ENCODE measurements at places on chromosomes 4 and X. TPM values are rescaled to one million over a fixed set of nuclear protein-coding genes. Genes with fewer than 3 reads are reported as not detected.
A peak's percentile ranks its signal among the peaks of the same experiment; 100 is the strongest.

- DNase-seq, result no peak
Measured at GRCh38 chr4:106034751-106035150, 139.5 kb downstream of the NPNT start.

DNA sequence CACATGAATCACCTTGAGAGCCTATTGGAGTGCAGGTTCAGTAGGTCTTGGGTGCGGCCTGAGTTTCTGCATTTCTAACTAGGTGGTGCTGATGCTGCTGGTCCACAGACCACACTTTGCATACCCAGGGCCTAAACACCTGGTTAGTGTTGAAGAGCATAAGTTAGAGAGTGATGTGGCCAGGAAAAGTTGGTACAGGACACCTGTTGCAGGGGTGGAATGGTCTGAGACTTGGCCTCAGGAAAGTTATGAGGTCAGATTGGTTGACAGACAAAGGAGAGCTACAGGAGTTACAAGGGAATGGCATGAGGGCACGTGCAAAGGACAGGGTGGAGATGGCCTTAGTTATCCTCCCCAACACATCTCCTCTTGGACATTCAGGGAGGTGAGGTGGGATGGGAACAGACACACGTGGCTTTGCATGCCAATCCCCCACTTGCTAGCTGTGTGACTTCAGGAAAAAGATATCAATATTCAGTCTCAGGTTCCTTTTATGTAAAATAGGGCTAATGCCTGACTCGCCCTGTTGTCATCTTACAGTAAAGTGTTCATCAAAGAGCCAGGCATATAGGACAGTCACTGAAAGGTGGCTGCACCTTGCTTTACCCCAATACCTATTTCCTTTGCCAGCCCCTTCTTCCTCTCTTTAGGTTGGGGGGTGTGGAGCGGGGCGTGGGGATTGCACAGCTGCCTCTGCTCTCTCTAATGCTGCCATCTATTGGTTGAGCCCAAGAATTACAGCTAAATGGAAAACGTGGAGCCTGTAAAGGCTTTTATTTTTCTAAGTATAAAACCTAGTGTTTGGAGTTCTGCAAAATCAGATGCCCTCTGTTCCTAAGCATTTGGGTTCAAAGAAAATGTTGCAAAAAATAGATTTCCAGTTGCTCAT, 47.5 kb downstream of the ATG4A start:
- DNase-seq, result peak; percentile 10

DNA sequence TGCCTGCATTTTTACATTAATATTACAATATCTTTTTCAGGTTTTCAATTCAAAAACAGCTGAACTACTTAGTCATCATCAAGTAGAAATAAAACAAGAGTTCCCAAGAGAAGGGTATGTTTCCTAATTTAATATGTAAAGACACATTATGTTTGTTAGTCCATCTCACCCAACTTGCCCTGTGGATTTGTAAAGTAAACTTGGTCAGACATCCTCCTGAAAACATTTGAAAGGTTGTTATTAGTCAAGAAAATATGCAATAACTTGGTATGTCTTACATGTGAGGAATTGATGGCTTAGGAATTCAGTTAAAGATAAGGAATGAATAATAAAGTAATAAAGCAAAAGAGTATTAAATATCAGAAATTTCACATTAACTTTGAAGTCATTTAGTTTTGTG, 12.2 kb downstream of the GK start:
- peak; percentile 42 for DNase-seq

DNA sequence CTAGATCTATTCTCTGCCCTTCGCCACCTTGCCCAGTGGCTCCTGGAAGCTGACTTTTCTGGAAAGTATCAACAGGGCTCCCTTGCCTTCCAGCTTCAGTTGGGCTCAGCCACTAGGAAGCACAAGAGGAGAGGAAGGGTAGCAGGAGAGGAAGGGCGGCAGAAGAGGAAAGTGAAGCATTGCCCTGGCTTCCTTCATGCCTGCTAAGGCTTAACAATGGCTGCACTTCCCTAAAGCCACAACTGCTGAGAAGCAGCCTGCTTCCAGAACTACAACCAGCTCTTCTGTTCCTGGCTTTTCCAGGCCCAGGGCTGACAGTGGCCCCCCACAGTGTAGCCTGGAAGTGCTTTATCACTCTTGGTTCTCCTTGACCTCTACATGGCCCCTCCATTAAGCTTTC, 29.1 kb upstream of the PGM2 start:
- DNase-seq, result no peak

- no peak for DNase-seq
Measured at GRCh38 chr4:8913858-8914460, 42.3 kb upstream of the HMX1 start.

DNA sequence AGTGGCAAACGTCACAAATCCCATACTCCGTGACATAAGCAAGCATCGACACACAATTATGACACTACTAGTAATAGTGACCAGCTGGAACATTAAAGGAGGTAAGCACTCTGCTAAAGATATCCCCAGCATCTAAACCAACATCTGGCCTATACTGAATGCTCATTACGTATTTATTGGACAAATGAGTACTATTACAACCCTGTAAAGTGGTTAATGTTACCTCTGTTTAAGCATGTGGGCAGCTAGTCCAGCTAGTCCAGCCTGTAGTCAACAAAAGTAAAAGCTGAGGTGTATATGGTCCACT, 419 bp upstream of the RPGR start:
- DNase-seq, result no peak

DNA sequence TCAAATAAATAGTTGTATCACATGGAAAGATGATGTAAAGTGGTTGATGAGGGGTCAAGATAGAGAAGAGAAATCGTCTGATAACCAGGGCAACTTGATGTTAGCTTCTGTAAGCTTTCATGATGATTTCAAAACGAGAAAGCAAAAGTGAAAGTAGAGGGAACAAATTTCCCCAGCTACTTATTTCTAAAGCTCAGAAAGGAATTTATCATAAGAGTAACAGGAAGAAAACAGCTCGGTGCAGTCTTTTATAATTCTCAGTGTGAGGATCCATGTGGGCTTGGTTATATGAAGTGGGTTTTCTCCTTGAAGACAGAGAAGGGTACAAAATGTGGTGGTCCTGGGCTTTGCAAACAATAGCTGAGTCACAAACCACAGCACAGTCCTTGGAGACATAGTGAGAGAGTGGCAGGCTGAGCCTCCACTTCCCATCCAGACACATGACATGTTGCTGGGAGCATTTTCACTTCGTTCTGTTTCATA, 32.1 kb upstream of the GLRA2 start:
- DNase-seq, result peak; percentile 44

- no peak for DNase-seq
Measured at GRCh38 chr4:25563071-25563564, 92.5 kb upstream of the SLC34A2 start.

BST1 gene
- total RNA-seq, result 19.9 TPM

RHOXF2B gene
- not detected for total RNA-seq
